ENCODE measurements at places on chromosomes 7 and 10. TPM values are rescaled to one million over a fixed set of nuclear protein-coding genes. Genes with fewer than 3 reads are reported as not detected.

The GRID1 gene
- total RNA-seq = 0.33 TPM

The MXI1 gene
- total RNA-seq = 14.7 TPM

The WASHC2A gene
- 28.6 TPM for total RNA-seq

The ATRNL1 gene
- 3.4 TPM for total RNA-seq

GRCh38 chr10:3435671-3436070 lies 263.1 kb upstream of the PITRM1 start:
- H3K27me3 ChIP-seq = no peaks in the 10 kb centered on the region
- no peaks in the 10 kb centered on the region for H3K4me1 ChIP-seq
- H3K27ac ChIP-seq = no peak overlapping the region
- no peak for DNase-seq
- no peak overlapping the region for H3K4me3 ChIP-seq
- H3K36me3 ChIP-seq = no peaks in the 10 kb centered on the region

DNA sequence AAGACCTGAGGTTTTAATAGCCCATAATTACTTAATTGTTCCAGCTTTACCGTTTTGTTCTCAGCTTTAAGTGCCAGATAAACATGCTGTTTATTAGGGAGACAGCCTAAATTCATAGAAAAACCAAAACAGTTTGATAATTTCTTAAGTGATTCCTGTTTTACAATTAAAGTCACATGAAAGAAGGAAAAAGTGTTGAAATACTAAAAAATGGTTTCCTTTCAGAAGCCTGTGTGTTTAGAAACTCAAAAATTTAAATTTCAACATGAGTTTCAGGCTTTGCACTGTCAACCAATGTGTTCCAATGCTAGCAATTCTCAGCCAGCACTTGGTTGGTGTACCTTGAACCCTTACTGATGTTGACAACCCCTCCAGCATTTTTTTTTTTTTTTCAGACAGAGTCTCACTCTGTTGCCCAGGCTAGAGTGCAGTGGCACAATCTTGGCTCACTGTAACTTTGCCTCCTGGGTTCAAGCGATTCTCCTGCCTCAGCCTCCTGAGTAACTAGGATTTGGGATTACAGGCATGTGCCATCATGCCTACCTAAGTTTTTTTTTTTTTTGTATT lies 135.3 kb downstream of the ICA1 start:
- no peaks in the 10 kb centered on the region for H3K27me3 ChIP-seq
- H3K4me3 ChIP-seq = no peak overlapping the region
- DNase-seq = no peak
- peaks cover 30% of the 10 kb centered on the region for H3K4me1 ChIP-seq
- H3K36me3 ChIP-seq = no peaks in the 10 kb centered on the region
- peak overlapping the region; percentile 98 for H3K27ac ChIP-seq

DNA sequence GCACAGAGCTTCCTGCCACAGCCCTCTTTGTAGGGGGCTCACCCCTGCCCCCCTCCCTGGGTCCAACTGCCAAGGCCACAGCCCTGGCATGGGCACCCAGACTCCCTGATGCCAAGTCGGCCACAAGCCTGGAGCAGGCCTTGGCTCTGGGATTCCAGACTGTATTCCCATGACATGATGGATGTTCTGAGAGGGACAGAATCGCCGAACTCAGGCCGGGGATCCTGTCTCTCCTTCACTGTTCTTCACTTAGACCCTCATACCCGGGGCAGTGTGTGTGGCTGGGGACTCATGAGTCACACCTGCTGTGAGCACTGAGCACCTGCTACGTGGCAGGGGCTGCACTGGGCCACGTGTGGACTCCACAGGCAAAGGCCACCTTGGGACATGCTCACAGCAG lies 7.9 kb downstream of the CALML5 start:
- H3K4me3 ChIP-seq = no peak overlapping the region
- H3K4me1 ChIP-seq = no peaks in the 10 kb centered on the region
- H3K27me3 ChIP-seq = no peaks in the 10 kb centered on the region

DNA sequence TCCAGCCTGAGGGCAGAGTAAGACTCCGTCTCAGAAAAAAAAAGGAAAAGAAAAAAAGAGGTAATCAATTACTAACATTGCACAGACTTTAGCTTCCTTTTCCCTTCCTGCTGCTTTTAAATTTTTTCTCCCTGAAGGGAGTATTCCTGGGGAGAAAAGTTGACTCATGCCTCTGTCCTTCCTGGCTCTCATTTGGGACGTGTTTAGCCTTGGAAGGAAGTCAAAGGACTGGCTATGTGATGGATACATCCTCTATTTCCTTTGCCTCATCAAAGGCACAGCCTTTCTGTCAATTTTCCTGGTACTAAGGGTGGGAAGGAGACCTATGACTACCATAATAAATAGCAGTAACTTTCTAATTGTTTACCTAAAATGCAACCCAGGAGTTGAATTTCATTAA lies 77.6 kb downstream of the ITGA8 start:
- H3K36me3 ChIP-seq = no peaks in the 10 kb centered on the region
- no peaks in the 10 kb centered on the region for H3K4me1 ChIP-seq
- H3K4me3 ChIP-seq = no peak overlapping the region
- no peak for DNase-seq

DNA sequence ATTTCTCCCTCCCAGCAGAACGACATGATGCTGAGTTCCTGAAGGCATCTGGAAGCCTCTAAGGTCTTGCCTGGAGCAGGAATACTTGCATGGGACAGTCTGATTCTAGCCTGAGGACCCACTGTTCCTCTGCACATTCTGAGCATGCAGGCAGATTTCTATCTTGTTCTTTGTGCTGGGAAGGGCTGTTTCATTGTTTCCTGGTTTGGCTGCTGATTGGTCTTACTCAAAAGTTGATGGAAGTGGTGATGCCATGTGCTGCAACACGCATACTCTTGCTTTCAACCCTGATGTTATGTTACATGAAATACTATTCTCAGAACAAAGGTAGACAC lies 307.0 kb downstream of the GATA3 start:
- H3K4me3 ChIP-seq = no peak overlapping the region
- peak overlapping the region; percentile 10 for H3K27ac ChIP-seq
- no peak for DNase-seq
- H3K4me1 ChIP-seq = peaks cover 50% of the 10 kb centered on the region
- no peaks in the 10 kb centered on the region for H3K27me3 ChIP-seq

GRCh38 chr7:116231949-116232348 lies 21.6 kb downstream of the TES start:
- H3K4me1 ChIP-seq = peaks cover 5% of the 10 kb centered on the region
- no peaks in the 10 kb centered on the region for H3K27me3 ChIP-seq
- no peak overlapping the region for H3K4me3 ChIP-seq
- H3K36me3 ChIP-seq = peaks cover under 1% of the 10 kb centered on the region

DNA sequence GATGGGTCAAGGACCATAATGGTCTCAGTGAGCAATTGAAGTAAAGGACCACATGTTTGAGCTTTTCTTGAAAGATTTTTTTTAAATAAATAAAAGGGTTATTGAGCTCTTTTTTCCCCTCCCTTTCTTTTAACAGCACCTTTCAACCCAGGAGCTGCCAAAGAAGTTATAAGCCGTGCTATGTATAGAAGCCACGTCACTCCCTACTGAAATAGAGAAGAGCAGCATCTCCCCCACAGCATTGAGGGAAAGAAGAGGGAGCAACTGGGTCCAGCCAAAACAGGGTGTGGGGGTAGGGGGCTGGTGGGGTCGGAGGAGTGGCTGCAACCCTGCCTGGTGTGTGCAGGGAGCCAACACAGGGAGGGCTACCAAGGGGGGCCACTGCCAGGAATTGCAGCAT lies 227.2 kb downstream of the PLXNA4 start:
- DNase-seq = no peak
- peaks cover 12% of the 10 kb centered on the region for H3K27me3 ChIP-seq
- H3K4me3 ChIP-seq = no peak overlapping the region
- no peaks in the 10 kb centered on the region for H3K4me1 ChIP-seq

All from thymus (tissue), 14 donors.